ENCODE measurements at places on chromosomes 13 and 19.

GRCh38 chr19:53866865-53867224, 838 bp upstream of the MYADM start:
- no peak for DNase-seq

DNA sequence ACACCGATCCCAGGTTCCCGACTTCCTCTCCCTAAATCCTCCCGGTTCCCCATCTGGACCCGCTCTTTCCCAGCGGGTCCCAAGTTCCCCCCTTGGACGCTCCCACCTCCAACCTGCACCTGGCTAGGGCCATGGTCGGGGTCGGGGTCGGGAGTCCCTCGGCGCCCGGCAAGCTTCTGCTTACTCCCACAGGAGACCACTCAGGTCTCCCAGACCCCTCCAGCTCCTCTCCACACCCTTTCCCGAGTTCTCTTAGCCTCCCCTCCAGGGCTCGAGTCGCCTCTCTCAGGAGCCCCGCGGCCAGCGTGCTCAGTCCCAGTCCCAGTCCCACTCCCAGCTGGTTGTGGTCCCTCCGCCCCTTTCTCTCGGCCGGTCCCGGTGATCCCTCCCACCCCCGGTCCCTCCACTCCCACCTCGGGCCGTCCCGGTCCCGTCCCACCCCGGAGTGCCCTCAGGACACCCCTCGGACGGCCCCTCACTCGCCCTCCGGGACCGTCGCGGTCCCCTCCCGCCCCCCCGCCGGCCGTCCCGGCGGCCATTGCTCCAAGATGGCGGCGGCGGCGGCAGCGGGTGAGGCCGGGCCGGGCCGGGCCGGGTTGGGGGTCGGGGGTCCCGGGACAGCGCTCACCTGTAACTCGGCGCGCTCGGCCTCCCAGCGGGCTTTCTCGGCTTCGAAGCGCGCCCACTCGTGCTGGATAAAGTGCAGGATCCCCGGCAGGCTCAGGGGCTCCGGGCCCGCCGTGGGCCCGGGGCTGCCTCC, at the start of gene FKRP:
TSS of gene FKRP (plus strand) at position 537 of the 760 bp plus-strand sequence. CDS start 9,394 bp downstream, outside the sequence.
- no peak for DNase-seq

DNA sequence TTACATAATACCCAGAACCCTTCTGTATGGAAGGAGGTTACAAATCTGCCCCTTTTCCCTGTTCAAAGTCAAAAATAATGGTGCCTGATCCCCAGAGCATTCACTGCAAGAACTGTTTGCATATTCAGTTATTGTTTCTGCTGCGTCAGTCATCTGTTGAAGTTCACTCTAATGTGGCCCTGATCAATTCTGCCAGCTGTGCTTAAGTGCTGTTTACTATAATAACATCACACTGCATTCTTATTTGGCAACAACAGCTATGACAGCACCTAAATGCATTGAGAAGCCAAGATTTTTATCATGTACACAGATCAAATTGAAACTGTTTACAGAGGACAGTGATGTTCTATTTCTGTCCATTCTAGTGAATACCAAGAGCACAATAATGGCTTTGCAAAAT, 115.9 kb downstream of the DACH1 start:
- no peak for DNase-seq

GRCh38 chr13:91248249-91248648, 99.2 kb upstream of the MIR17HG start:
- DNase-seq, result no peak

- no peak for DNase-seq
Measured at GRCh38 chr13:22060187-22060586, 389.3 kb downstream of the FGF9 start.

DNA sequence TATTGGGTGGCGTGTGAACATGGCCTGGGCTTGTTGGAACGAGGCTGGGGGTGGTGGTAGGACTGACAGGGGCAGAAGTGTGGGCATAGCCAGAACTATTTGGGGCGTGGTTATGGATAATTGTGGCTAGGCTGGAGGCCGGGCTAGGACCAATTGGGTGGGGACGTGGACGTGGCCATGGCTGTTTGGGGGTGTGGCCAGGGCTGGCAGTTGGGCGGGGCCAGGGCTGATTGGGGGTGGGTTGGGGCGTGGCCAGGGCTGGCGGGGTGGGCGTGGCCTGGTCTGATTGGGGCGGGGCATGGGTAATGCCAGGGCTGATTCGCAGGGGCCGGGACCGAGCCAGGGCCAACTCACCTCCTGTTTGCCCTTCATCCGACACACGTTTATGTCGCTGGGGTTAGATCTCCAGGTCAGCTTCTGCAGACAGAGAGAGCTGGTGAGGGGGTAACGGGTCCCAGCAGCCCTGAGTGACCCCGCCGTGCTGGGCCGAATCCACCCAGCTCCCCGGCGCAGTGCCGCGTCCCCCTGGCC, 2.8 kb downstream of the SEMA6B start:
- DNase-seq, result no peak

DNA sequence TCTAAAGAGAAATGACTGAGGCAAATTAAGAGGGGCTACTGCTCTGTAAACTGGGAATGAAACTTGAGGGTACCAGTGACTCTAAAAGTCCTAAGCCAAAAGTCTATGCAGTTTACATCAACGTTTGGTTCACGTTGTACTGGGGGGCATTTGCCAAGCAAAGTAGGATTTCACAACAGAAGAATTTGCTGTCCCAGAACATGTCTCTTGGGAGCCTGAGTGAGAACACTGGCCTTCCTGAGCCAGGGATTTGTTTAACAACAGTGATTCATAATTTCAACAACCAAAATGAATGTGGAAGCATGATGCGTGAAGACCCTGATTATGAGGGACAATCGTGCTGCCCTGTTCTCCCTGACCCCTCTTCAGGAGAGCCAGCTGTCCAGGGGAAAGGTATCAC, 178.0 kb downstream of the OXGR1 start:
- DNase-seq, result no peak

GRCh38 chr13:73698859-73699258, 435.3 kb downstream of the KLF12 start:
- no peak for DNase-seq

- peak; percentile 38 for DNase-seq
Measured at GRCh38 chr13:74134777-74135325, 647 bp upstream of the KLF12 start.

GRCh38 chr13:27423333-27423732, 1.1 kb upstream of the GTF3A start:
- no peak for DNase-seq

DNA sequence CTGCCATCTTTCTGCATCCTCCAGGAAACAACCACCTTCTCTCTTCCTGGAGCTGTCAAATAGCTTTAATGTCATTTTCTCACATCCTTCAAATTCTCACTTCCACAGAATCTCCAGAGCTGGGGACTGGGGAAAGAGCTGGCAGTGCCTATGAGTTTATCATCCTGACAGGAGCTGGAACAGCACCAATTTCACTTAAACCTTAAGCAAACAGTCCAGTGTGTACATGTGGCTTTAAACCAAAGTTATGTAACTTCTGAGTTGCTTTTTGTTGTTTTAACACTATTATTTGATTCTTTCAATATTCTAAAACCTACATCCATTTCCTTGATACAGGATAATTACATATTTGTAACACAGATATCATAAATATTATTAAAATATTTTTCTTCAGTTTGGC, 331.5 kb upstream of the ARGLU1 start:
- no peak for DNase-seq

DNA sequence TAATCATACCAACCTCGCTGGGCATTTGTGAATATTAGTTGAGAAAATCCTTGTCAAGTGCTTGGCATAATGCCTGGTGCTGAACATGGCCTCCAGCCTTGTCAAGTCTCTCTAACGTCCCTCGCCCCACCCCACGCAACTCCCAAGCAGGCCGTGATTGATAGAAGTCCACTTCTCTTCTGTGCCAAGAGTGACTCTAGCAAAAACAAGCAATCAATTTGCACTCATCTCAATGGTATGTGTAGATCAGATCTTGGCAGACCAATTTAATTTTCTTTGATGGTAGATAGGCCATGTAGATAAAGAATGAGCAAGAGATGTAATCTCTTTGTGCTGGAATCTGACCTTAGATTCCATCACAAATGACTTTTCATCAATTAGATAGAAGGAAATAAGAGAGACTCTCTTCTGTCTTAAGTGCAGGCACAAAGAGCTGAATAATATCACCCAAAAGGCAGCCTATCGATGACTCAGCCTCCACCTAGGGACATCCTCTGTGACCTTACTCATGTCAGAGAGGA, 31.0 kb upstream of the KATNAL1 start:
- no peak for DNase-seq

- DNase-seq, result no peak
Measured at GRCh38 chr19:39448271-39448670, 2.9 kb downstream of the SUPT5H start.

GRCh38 chr19:7140137-7140536, 70.6 kb downstream of the ZNF557 start:
- DNase-seq, result no peak

DNA sequence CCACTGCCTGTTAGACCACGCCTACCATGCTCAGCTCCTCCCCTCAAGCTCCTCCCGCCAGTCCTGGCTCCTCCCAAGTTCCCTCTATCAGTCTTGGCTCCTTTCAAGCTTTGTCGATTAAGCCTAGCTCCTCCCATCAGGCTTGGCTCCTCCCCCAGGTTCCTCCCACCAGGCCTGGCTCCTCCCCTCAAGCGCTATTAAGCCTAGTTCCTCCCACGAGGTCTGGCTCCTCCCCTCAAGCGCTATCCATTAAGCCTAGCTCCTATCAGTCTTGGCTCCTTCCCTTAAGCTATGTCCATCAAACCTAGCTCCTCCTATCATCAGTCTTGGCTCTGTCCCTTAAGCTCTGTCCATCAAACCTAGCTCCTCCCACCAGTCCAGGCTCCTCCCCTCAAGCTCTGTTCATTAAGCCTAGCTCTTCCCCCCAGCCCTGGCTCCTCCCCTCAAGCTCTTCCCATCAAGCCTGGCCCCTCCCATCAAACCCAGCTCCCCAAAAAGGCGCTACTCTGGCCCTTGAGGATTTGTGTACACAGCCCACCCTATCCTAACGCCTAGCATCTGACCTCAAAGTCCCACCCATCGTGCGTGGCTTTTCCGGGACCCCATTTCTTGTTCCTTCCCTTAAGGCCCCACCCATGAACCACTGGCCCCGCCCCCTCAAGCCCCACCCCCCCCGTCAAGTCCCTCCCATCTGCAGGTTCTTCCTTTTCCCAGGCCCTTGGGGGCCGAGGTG, 10.0 kb downstream of the CAMSAP3 start:
- no peak for DNase-seq

DNA sequence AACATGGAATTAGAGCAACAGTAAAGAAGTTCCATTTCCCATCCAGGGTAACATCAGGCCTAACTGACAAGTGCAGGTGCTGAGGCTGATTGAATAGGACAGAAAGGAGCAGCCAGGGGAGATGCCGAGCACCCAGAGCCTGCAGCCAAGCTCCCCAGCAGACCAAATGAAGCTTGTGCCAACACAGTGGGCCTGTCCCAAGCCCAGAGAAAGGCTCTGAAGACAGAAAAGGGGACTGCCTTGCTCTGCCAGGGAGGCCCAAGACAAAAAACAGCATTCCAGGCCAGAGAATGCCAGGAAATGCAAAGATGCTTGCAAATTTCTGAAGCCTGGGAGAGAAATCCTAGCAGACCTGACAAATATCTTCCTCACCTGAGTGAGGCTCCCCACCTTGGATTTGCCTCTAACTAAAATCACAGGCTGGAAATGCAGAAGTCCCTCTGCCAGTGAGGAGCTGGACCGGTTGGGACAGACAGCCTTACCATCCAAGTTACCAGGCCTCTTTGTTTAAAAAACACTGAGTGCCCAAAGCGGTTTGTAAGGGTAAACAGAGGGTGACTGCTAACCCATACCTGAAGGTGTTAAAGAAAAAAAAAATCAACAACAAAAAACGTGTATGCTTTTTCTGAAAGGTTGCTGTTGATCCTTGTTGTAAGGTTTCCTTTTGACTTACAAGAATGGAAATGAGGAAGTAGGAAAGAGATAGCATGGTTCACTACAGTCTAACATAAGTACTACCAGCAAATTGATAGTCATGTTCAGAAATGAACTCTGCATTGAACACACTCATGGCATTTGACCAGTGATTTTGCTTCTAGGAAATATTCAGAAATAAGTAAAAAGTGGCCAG, 11.8 kb upstream of the HMGB1 start:
- DNase-seq, result no peak

DNA sequence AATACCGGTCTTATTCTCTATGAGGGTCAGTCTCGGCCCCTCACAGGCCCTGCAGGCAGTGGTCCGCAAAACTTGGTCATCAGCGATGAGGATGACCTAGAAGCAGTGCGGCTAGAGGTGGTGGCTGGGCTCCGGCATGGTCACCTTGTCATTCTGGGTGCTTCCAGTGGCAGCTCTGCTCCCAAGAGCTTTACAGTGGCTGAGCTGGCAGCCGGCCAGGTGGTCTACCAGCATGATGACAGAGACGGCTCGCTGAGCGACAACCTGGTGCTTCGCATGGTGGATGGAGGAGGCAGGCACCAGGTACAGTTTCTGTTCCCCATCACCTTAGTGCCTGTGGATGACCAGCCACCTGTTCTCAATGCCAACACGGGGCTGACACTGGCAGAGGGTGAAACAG, 1.8 kb downstream of the FREM2 start:
- DNase-seq, result no peak

Measured in activated CD8-positive, alpha-beta memory T cell treated with anti-CD3 and anti-CD28 coated beads for 4 hours (primary cell).